ENCODE measurements at places on chromosomes 1 and 21.
A peak's percentile ranks its signal among the peaks of the same experiment; 100 is the strongest.

DNA sequence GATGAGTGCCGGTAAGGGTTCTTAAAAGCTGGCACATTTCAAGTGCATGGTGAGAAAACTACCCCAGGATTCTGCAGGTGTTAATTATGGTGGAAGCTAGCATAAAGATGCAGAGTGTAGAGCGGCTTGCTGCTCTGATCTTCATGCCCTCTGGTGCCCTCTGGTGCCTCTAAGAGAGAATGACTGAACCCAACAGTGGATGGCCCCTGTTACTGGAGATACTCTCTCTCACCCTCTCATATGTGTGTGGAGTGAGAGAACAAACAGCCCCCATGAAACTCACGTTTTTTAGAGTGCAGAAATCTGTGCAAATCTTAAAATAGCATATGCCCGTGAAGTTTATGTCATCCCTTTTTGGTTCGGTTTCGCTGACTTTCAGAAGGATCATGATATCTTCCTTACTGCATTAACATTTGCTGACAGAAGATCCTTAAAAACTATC is 90.0 kb downstream of the GRIK1 start:
- peak; percentile 1 for DNase-seq

DNA sequence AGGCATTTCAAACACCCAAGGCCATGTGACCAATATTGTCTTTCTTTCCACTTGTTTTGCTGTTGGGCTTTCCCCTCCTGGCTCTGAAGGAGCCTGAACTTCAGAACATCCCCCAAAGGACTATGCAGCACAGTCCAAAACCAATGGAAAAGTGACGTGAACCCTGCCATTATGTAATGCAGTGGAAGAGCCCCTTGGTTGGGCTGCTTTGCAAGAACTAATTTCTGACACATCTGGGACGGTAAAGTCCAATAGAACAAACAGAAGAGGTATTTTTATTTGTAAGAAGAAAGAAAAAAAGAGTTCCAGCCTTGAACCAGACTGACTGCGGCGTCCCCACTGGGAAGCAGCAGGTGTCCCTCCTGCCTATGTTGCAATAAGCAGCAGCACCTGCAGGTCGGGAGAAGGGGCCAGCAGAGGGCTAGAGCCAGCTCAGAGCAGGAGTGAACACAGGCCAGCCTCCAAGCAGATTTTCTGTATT is 116.7 kb downstream of the CDC7 start:
- no peak for DNase-seq

- DNase-seq = no peak
These were observed 29.2 kb downstream of the NID1 start for GRCh38 chr1:236035681-236036101.

GRCh38 chr1:156860628-156861423 is at the start of gene NTRK1:
Gene NTRK1 (plus strand): TSS chr1:156860865. CDS start chr1:156860935, 70 bp downstream.
- peak; percentile 45 for DNase-seq

- DNase-seq = no peak
These were observed 75.7 kb downstream of the GALNT2 start for GRCh38 chr1:230142608-230143210.

DNA sequence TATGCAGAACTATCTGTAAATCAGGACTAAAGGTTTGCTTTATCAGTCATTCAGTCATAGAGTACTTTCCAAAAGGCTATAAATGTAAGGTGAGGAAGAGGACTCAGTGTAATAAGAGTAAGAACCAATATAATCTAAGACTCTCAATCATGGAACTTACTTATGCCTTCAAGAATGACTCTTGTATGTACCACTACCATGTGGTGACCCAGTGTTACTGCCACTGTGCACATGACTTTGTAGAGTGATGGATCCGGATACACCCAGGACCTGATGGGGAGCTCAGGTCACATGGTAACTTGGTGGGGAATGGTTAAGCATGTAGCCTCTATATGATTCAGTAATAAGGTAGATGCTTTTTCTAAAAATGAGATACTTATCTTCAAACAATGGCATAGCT is 2099.8 kb downstream of the MRPL39 start:
- no peak for DNase-seq

DNA sequence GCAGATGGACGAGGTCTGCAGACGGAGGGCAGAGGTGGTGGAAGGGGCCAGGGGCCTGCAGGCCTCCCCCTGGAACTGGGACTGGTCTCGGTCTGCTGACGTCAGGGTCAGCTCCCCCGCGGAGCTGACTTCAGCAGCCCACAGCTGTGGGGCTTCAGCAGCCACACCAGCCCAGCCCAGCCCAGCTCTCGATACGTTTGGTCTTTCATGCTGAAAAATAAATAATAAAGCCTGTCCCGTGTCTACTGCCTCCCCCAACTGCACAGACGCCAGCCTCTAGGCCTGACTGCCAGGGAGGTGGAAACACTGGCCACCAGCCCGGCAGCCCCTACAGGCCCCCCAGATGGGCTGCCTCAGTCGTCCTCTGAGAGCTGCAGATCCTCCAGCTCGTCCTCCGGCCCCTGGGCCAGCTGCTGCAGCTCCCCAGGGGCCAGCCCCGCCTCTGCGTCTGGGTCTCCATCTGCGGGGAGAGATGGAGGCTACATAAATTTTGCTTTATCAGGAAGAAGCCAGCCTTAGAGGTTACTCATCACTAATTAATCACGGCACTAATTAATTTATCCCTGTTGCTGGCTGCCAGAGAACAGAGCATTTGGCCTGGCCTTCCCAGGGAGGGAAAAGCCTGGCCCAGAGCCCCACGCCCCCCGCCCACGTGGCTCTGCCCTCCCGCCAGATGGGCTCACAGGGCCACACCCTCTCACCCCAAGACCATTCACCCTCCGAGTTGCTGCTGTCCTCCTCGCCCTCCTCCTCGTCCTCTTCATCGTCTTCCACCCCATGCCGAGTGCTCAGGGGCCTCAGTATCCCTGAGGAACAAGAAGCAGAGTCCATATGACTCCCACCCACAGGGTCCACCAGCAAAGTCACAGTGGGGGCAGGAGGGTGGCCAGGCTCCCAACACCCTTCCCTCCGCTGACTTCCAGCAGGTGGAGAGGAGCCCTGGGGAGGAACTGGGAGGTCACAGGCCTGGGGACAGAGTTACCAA is 14.4 kb downstream of the NOC2L start:
- DNase-seq = no peak

DNA sequence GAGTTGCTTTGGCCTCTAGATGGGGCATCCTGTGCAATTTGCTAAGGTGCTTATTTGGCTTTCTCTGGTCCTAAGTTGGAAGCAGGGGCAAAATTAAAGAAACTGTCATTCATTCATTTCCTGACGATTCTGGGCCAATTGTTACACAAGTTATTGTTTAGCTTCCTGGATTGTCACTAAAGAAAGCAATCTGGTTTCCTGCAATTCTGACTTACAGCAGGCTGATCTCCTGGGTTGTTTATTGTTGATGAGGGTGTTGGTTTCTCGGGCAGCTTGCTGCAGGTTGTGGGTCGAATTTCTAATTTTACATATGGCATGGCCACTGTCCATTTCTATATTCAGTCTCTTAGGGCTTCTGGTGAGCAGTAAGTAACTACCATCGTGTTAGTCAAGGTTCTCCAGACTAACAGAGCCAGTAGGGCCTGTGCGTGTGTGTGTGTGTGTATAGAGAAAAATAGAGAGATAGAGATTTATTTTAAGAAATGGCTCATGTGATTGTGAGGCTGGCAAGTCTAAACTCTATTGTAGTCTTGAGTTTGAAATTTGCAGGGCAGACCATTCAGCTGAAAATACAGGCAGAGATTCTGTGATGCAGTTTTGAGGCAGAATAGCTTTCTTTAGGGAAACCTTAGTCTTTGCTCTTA is 30.4 kb downstream of the CTH start:
- DNase-seq = no peak

DNA sequence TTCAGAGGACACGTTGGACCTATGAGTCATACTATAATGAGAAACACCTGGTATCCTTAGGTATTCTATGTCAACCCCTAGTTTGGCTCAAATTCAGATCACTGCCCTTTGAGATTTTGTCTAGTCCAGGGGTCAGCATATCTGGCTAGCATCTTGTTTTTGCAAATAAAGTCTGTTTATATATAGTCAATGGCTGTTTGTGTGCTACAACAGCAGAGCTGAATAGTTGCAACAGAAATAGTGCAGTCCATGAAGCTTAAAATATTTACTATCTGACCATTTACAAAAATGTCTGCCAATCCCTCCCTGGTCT is 48.5 kb upstream of the EDEM3 start:
- no peak for DNase-seq

GRCh38 chr1:15633756-15634420 is 16.6 kb downstream of the DDI2 start:
- no peak for DNase-seq

- DNase-seq = no peak
These were observed 3.4 kb upstream of the RNF19B start for GRCh38 chr1:32967888-32968568.

- DNase-seq = no peak
These were observed 107.6 kb downstream of the GALNT2 start for GRCh38 chr1:230174471-230175162.

DNA sequence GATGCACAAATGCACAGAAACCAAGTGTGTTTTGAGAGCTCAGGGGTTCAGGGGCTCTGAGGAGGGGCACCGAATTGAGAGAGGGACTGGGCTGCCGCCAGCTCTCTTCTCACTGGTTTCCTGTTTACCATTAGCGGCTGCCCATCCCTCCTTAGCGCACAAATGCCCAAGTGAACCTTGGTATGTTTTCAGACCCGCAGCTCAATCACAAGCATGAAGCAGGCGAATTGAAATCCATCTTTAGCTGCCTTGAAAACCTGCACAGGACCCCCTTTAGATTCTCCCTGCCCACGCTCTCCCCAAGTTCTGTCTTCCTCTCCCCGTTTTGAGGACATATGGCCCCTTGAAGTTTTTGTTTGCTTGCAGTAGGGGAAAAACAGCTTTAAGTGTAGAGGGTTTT is 61.1 kb upstream of the ACOT11 start:
- DNase-seq = no peak

DNA sequence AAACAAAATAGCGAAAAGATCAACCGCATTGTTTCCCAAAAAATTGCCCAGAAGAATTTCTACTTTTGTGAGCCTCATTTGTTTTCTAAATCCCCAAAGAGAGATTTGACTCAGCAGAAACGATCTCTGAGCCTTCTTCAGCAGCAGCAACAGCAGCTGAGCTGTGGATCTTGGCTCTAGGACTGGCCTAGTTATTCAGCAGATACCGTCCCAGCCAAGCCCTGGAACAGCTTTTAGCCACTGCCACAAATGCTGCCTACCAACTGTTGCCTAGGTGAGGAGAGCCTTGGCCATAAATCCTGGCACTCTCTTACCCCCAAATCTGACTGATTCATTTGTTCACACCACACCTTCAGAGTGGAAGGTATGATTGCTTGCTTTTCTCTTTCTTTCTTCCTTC is 320.1 kb downstream of the TGFB2 start:
- DNase-seq = no peak

DNA sequence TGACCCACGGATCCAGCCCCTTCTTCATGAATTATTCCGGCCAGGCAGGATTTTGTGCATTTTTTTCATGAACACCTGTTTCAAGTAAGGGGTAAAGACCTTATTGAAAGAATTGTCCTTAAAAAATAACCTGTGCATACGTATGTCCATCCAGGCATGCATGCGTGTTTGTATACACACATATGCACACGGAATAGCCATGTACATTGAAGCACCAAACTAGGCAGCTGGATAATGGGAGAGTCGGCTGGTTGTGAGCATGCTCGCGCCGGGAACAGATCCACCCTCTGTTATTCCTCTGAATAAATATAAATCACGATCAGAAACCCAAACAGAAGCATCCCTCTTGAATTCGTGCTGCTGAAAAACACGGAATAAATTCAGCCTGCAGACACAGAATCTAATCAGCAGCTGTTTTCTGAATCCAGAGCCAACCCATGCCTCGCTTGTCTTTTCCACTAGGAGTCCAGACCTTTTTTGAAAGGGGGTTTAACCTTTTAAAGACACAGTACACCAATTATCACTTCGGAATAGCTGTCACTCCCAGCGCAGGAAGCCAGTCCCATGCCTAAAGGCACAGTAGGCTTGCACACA is at the start of gene HIVEP3:
Gene HIVEP3, minus strand, starts transcription at position 473 of the 594 bp plus-strand sequence.
- no peak for DNase-seq

DNA sequence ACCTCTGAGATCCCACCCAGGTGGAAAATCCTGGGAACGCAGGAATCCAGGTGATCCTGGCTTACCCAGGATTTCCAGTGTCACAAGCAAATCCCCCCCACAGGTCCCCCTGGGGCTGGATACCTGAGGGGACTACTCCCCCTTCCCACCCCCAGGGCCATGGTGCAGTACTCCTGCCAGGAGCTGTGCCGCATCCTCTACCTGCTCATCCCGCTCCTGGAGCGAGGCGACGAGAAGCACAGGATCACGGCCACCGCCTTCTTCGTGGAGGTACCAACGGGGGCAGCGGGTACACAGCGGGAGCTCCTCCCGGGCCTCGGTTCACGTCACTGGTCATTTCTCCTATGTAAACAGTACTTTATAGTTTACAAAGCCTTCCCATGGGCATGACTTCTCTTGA is 20.4 kb upstream of the TTC4 start:
- DNase-seq = no peak

DNA sequence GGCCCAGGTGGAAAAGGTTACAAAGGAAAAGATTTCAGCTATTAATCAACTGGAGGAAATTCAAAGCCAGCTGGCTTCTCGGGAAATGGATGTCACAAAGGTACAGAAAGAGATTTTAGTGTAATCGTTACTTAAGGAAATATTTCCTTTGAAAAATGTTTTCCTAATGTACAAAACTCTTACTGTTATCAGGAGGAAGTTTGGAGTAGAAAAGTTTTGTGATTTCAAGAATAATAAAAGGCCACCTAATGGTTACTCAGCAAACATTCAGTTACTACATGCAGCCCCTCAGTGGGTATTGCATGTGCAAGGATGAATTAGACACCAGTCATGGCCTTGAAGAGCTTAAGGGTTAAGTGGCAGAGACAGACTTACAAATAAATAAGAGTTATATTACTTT is 85.2 kb downstream of the SDCCAG8 start:
- no peak for DNase-seq

DNA sequence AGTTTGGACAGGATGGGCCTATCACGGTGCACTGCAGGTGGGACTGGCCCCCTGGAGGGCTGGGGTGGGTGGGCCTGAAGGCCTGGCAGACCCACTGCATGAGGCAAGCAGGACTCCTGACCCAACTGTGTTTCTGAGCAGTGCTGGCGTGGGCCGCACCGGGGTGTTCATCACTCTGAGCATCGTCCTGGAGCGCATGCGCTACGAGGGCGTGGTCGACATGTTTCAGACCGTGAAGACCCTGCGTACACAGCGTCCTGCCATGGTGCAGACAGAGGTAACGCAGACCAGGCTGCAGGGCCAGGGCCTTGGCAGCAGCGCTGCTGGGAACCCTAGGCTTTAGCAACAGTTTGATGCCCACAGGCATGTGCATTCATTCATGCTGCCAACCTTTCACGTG is 29.0 kb upstream of the KDM4A start:
- DNase-seq = no peak

GRCh38 chr1:42340093-42340492 is 5.1 kb upstream of the FOXJ3 start:
- DNase-seq = no peak

GRCh38 chr1:220420726-220421125 is 107.2 kb upstream of the MARK1 start:
- DNase-seq = no peak

Measured in T-helper 9 cell (primary cell).